ENCODE measurements at places on chromosomes 11 and 22.

- no peak for DNase-seq
Observed at GRCh38 chr11:77705876-77706579, 68.4 kb upstream of the CLNS1A start.

- peak; percentile 96 for DNase-seq
Observed at GRCh38 chr11:65416341-65416824, 6.2 kb upstream of the NEAT1 start.

GRCh38 chr11:95695181-95695580 lies 94.4 kb downstream of the FAM76B start:
- no peak for DNase-seq

GRCh38 chr11:12215181-12215593 lies 104.8 kb downstream of the MICAL2 start:
- no peak for DNase-seq

DNA sequence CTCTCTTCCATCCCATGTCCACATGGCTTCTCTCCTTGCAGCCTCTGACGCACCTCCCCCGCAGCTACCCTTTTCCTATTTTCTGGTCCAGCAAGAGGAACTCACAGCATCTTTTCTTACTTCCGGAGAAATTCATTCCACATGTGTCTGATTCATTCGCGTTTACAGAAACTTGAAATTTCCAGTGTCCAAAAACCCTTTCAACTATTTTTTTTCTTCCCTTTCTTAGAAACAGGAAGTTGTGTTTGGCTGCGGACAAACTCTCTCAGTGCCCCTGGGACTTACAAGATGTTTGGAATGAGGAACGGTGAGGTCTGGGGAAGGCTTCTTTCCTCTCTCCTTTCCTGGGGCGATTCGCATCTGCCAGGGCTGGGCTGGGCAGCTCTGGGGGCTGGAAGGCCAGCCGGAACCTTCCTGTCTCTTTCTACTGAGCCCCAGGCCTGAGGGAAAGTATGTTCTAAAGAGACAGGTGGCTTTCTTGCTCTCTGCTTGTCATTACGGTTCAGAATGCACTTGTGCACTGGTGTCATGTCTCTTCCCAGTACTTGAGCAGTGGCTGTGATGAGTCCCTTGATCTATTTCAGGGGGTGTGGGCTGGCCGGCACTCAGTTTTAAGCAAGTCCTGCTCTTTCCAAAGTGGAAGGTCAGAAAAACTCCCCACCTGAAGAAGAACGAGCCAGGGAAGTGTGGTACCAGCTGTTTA lies 27.5 kb downstream of the ADAMTS8 start:
- no peak for DNase-seq

DNA sequence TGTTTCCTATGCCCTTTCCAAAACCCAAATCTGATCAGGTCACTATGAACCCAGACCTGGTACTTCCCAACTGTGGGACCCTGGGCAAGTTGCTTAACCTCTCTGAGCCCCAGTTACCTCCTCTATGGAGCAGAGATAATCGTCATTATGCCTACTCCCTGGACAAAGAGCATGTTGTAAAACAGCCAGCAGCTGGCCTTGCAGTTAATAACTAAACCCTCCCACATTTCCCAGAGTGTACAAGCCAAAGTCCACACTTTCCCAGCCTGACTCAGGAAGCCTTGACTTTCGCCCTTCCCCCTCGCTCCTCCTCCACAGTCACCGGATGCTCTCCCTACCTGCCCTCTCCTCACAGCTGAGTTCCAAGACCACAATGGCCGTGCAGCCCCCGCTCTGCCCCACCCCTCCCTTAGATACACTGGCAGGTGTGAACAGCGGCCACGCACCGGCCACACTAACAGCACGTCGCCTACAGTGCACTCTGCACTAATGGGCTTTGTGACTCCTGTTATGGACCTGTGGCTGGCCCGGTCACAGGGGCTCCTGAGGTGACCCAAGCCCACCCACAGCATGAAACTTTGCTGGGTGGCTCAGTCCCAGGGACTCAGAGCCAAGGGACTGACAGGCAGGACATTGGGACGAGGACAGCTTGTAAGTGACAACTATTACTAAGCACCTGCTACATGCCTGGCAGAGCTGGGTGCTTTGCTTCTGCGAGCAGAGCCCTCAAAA lies 15.6 kb upstream of the MFNG start:
- no peak for DNase-seq

- DNase-seq: no peak
Observed at GRCh38 chr22:46077669-46078099, 72.6 kb upstream of the PPARA start.

- no peak for DNase-seq
Observed at GRCh38 chr22:21989049-21989448, 6.5 kb upstream of the TOP3B start.

GRCh38 chr11:115566180-115566764 lies 62.1 kb upstream of the CADM1 start:
- no peak for DNase-seq
